AG04450 (cell line): ENCODE measurements at places on chromosomes 2 and 18.

DNA sequence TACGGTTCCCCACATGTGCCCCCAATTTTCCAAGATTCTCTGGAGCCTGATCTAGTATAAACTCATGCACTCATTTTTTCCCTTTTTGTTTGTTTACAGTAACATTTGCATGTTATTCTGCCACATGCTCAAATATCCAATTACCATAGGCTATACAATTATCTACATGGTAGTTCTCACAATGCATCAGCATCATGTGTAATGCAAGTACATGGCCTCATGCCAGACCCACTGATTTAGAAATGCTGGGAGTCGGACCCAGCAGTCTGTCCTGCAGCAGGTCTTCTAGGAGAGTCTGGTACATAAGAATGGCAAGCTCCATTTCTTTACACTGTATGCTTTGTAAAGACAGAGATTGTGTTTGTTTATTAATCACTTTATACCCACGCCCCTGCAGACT lies 107.7 kb downstream of the CBLN2 start:
- DNase-seq, result no peak

- DNase-seq, result no peak
Observed at GRCh38 chr18:59481436-59481835, 122.4 kb upstream of the LMAN1 start.

GRCh38 chr2:85655961-85656417 lies 12.0 kb downstream of the SFTPB start:
- DNase-seq, result no peak

- no peak for DNase-seq
Observed at GRCh38 chr2:218927422-218927821, 32.0 kb upstream of the CDK5R2 start.

GRCh38 chr2:17313261-17313660 lies 205.0 kb downstream of the RAD51AP2 start:
- DNase-seq, result no peak

GRCh38 chr2:16660114-16660513 lies 5.5 kb downstream of the CYRIA start:
- no peak for DNase-seq

GRCh38 chr18:12246849-12247808 lies 7.0 kb upstream of the CIDEA start:
- DNase-seq, result no peak

GRCh38 chr2:103135679-103136078 lies 373.8 kb downstream of the TMEM182 start:
- no peak for DNase-seq

DNA sequence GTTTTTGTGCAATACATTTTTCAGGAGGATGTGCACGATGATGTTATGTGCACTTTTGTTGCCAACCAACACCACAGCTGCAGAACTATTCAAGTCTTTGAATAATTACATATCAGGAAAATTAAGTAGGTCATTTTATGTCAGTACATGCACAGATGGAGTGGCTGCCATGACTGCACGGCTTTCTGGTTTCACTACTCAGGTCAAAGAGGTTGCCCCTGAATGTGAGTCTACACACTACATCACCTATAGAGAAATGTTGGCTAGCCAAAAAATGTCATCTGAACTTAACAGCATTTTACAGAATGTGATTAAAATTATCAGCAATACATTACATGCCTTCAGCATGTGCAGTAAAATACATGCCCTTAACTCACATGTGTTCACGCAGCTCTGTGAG lies 1637.3 kb upstream of the NXPH2 start:
- DNase-seq, result no peak

- DNase-seq, result no peak
Observed at GRCh38 chr2:231687133-231687852, 21.0 kb upstream of the PTMA start.

DNA sequence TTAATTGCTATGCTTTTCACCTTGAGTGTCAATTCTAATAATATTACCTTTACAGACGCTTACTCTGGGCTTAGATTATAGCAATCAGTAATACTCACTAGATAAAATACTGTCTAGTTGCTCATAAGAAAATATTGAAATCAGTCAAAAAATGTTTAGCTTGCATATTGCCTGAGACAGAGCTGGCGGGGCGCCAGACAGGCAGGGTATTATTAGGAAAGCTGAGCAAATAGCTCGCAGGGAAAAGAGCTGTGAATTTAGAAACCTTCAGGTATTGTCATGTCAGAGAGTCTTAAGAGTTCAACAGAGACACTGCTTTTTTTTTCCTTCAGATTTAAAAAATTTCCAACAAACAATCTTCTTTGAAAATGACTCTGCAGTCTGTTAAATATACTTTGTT lies 118.4 kb downstream of the MEIS1 start:
- DNase-seq, result no peak

DNA sequence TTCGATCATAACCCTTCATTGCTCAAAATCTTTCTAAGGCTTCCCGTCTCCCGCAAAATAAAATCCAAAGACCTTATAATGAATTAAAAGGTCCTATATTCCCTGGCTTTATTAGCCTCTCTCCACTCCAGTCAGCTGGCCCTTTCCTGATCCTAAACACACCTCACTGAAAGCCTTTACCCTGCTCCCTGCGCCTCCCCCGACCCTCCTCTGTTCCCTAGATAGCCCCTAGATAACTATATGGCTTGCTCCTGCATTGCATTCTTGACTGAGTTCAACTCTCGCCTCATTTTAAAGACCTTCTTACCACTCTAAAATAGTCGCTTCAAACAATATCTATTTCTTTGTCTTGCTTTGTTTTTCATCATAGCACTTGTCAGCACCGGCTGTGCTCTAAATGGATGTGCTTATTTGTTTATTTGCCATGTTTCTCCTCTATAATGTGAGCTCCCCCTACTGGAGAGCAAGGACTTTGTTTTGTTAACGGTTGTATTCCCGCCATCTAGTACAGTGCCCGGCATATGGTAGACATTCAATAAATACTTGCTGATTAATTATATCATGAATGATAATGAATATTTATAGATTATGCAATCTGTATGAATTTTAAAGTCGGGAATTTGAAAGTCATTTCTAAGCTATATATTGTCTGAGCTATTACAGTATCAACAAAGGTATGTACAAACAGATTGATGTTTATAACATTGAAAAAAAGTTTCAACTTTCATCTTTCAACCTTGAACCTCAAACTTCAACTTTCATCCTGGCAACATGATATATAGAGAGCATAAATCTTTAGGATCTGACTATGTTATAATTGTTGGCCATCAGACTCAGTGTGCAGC lies 32.4 kb upstream of the VIT start:
- DNase-seq, result no peak

GRCh38 chr2:150495993-150496627 lies 8.6 kb upstream of the RND3 start:
- peak; percentile 90 for DNase-seq

GRCh38 chr2:25304826-25305596 lies 36.7 kb downstream of the DNMT3A start:
- DNase-seq, result no peak

- DNase-seq, result no peak
Observed at GRCh38 chr2:44480068-44480467, 118.3 kb downstream of the CAMKMT start.

GRCh38 chr2:39380525-39381150 lies 56.4 kb downstream of the MAP4K3 start:
- no peak for DNase-seq

GRCh38 chr18:79658366-79658765 lies 21.2 kb upstream of the CTDP1 start:
- DNase-seq, result no peak

GRCh38 chr18:43680096-43680495 lies 402.8 kb upstream of the SYT4 start:
- no peak for DNase-seq

DNA sequence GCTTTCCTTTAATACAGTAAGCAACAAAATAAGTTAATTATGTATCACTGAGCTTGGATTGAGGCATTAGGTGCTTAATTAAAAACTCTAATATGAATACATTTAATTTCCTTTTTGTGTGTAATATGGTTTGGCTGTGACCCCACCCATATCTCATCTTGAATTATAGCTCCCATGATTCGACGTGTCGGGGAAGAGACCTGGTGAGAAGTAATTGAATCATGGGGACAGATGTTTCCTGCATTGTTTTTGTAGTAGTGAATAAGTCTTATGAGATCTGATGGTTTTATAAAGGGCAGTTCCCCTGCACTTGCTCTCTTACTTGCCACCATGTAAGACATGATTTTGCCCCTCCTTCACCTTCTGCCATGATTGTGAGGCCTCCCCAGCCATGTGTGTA lies 325.4 kb upstream of the CDH7 start:
- no peak for DNase-seq
